ENCODE measurements at places on chromosomes 13 and 19.
A peak's percentile ranks its signal among the peaks of the same experiment; 100 is the strongest.

- DNase-seq = no peak
Measured at GRCh38 chr13:93147946-93148345, 78.7 kb upstream of the GPC6 start.

GRCh38 chr13:33917190-33917589 is 99.2 kb downstream of the RFC3 start:
- no peak for DNase-seq

DNA sequence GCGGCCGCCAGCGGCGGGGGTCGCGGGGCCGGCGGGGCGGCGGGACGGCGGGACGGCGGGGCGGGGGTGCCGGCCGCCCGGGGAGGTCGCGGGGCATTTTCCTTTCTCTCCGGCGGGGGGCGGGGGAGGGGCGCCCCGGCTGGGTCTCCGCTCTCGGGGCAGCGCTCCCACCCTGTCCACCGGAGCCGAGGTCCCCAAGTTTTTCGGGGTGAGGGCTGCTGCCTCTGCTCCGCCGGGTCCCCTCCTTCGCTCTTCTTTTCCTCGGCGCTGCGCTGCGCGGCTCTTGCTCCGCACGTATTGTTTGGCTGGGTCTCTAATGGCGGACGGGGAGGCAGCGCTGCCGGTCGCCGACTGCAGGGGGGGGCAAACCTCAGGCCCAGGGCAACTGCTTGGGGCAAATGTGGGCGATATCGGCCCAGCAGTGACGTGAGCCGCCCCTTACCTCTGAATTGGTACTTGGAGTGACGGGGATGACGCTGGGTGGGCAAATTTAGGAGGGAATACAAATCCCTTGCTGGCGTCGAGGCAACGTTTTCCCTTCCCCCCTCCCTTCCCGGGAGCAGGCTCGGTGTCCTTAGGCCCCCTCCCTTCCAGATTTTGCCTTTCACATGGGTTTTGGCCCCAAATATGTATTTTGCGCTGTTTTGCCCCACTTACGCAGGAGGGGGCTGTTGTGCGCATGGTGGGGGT is 759 bp downstream of the ZMYM2 start:
- peak; percentile 20 for DNase-seq

DNA sequence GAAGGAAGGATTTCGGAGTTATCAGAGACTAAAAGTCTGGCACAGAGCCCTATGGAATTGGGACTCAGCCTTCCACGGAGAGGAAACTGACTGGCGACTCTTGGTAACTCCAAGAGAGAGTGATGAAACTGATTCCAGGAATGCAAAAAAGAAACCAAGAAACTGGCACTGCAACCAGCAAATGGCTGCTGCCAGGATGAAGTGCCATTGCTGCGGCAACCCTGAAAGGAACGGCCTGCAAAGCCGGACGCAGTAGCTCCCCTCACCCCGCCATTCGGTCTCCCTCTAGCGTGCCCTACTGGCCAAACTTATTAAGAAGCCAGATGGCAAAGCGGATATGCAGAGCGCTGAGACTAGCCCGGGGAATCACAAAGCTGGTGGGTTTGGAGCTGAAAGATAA is 236.0 kb downstream of the PCDH9 start:
- no peak for DNase-seq

DNA sequence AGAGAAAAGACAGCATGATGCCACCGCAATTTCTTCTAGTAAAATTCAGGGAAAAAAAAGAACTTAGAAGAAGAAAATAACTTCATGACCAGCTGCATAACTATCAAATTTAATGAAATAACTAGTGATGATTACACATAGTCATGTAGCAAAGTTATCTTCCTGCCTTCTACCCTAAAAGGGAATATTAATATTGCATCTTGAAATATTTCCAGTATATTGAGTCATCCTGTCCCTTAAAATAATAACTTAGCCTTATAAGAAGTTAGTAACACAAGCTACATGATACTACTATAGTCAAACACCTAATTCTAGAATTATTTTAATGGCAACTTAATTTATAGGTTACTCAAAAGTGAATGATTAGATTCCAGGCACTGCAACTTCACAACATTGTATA is 289.2 kb downstream of the KLF12 start:
- DNase-seq = no peak

DNA sequence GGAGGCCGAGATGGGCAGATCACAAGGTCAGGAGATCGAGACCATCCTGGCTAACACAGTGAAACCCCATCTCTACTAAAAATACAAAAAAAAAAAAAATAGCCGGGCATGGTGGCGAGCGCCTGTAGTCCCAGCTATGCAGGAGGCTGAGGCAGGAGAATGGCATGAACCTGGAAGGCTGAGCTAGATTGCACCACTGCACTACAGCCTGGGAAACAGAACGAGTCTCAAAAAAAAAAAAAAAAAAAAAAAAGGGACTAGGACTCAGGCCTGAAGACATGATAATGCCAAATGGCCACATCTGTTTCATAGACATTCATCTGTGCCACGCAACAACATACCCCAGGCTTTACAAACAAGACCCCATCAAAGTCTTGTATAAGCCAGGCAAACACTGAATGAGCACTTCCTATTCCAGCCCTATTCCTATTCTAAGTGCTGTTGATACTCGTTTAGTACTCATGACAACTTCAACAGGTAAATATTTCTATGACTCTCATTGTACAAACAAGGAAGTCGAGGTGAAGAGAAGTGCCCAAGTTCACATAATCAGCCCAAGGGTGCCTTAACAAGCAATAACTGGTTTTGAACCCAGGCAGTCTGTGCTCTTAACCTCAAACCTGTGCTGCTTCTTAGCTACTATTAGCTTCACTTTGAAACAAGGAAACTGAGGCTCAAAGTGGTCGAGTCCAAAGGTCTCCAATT is 1.7 kb downstream of the B9D2 start:
- no peak for DNase-seq

- DNase-seq = no peak
Measured at GRCh38 chr13:20960663-20961309, 58.2 kb upstream of the XPO4 start.

- DNase-seq = no peak
Measured at GRCh38 chr13:100039740-100040139, 49.2 kb upstream of the PCCA start.

- no peak for DNase-seq
Measured at GRCh38 chr13:27500806-27501534, 50.6 kb upstream of the MTIF3 start.

DNA sequence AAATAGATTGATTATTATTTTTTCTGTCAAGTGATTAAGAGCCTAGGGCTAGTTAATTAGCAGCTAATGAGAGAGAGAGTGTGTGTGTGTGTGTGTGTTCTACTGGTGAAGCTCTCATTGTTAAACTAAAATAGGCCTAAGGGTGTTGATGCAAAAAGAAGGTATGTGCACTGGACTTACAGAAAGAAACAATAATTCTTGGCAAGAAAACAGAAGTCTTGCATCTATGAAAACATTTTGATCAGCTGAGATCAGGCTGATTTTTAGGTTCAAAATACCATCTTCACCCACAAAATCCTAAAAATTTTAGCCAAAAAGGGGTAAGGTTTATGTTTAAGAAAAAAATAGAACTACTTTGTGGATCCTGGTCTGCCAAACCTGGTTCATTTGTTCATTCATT is 106.5 kb downstream of the POSTN start:
- no peak for DNase-seq

- DNase-seq = no peak
Measured at GRCh38 chr13:105471673-105472072, 1063.8 kb downstream of the EFNB2 start.

- no peak for DNase-seq
Measured at GRCh38 chr13:82772816-82773215, 1109.5 kb downstream of the SLITRK1 start.

- no peak for DNase-seq
Measured at GRCh38 chr19:55098716-55099556, 18.5 kb downstream of the PPP1R12C start.

GRCh38 chr13:32381539-32381938 is 46.4 kb downstream of the N4BP2L1 start:
- DNase-seq = no peak

DNA sequence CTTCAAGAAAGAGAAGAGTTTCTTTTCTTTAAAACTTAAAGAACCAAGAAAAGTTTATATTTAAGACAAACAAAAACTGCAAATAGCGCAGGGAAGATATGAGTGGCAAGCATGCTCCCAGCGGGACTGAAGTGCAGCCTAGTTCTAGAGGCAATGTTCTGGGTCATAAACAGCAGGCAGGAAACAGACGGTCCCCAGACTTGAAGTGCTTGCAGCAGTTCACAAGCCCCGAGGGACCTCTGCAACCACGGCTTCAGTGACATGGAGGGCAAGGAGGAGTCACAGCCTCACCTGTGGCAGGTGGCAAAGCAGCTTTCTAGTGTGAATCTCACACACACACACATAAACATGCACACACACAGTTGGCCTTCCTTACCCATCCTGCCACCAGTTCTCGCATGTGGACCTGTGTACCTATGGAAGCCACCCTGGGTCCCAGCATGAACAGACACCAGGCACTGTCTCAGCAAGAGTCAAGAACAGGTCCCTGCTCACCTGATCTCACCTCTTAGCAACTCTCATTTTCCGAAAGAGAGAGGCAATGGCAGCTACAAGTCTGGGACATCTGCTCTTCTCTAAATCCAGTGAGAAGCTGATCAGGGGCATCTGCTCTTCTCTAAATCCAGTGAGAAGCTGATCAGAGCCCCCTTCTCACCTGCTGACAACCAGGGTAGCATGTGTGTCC is 162.0 kb downstream of the EFNB2 start:
- DNase-seq = peak; percentile 80

- no peak for DNase-seq
Measured at GRCh38 chr19:3879656-3880055, 829 bp upstream of the ATCAY start.

- peak; percentile 37 for DNase-seq
Measured at GRCh38 chr13:91398413-91399188, at the start of gene GPC5. GPC5 (plus strand) TSS chr13:91398621.

DNA sequence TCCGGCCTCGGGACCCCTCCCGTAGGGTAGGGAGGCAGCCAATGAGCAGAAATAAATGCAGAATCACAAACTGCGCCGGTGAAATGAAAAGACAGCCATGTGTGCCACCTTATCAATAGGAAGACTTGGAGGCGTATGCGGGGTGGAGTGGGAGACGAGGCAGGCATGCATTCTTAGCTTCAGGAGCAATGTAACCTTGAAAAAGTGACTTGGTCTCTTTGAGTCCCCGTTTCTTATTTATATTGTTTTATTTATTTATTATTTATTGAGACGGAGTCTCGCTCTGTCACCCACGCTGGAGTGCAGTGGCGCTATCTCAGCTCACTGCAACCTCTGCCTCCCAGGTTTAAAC is 16.0 kb downstream of the SSC5D start:
- DNase-seq = no peak

DNA sequence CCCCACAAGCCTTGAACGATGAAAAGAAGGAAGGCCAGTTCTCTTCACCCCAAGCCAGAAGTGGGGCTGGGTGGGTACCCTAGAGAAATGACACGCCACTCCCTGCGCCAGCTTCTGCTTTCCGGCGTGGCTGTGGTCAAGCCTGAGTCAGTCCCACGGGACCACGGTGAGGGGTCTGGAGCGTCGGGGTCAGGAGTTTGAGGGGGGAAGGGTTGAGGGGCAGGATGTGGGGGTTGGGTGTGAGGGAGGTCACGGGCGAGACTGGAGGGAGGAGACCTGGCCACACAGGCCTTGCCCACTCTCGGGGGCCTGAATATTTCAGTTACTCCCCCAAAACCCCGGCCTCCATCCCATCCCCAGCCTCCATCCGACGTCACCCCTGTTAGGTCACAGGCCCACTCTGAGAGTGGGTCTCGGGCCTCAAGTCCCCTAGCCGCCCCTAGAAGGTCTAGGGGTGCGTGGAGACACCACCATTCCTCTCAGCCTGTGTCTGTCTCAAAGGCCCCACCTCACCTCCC is 500 bp upstream of the IFI30 start:
- no peak for DNase-seq

DNA sequence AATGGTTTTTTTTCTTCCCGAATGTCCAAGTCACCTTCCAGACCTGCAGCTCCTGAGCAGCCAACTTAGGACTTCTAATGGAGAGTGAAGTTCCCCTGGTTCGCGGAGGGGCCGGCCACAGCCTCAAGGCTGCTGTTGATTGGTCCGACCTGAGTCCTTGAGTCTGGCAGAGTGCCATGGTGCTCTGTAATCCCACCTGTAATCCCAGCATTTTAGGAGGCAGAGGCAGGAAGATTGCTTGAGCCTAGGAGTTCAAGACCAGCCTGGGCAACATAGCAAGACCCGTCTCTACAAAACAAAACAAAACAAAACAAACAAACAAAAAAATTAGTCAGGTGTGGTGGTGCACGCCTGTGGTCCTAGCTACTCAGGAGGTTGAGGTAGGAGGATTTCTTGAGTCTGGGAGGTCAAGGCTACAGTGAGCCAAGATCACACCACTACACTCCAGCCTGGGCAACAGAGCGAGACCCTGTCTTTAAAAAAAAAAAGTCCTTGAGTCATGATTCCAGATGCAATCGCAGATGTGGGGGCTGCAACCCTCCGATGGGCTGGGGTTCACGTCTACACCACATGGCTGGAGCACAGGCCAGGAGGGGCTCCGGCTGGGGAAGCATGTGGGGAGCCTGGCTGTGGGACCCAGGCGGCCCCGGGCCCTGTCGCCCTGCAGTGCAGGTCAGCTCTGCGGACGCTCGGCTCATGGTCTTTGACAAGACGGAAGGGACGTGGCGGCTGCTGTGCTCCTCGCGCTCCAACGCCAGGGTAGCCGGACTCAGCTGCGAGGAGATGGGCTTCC is 17.7 kb downstream of the HPN start:
- no peak for DNase-seq

- DNase-seq = no peak
Measured at GRCh38 chr13:35260316-35260715, 216.2 kb downstream of the MAB21L1 start.

DNA sequence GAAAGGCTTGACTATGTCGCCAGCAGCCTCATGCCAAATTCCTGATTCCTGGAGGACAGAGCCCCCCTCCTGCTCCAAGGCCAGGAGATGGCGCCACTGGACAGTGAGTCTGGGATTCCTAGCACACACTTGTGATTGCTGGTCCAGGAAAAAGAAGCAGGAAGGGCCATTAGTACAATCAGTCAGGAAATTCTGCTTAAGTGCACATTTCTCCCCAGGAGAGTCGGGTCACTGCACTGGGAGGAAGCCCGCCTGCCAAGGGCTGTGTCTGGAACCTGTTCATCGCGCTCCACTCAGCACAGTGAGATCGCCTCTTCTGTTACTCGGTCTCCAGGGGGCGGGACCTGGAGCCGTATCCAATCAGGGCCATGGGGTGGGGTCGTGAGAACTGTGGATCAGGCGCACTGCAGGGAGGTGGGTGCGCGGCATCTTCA is 65.1 kb downstream of the ZNF823 start:
- no peak for DNase-seq

DNA sequence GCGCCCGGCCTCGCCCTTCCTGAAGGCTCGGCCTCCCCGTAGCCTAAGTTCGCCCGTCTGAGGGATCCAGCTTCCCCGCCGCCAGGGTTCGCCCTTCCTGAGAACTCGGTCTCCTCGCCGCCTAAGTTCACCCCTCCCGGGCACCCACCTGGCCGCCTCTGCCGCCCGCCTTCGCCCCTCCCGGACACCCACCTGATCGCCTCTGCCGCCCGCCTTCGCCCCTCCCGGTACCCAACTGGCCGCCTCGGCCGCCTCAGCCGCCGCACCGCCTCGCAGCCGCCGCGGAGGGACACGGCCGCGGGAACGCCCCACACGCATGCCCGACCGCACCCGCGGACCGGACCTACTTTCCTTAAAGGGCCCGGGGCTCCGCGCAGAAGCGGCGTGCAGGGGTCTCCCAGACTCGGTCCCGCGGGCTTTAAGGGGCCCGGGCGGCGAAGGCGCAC is at the start of gene MOB3A:
Gene MOB3A (minus strand): TSS at position 293 of the 446 bp plus-strand sequence. CDS start 17,766 bp downstream, outside the sequence.
- peak; percentile 91 for DNase-seq

All from DMS79 treated with DMSO at 0.1 percent for 48 hours (cell line).